ENCODE measurements at places on chromosomes 5 and 9.

DNA sequence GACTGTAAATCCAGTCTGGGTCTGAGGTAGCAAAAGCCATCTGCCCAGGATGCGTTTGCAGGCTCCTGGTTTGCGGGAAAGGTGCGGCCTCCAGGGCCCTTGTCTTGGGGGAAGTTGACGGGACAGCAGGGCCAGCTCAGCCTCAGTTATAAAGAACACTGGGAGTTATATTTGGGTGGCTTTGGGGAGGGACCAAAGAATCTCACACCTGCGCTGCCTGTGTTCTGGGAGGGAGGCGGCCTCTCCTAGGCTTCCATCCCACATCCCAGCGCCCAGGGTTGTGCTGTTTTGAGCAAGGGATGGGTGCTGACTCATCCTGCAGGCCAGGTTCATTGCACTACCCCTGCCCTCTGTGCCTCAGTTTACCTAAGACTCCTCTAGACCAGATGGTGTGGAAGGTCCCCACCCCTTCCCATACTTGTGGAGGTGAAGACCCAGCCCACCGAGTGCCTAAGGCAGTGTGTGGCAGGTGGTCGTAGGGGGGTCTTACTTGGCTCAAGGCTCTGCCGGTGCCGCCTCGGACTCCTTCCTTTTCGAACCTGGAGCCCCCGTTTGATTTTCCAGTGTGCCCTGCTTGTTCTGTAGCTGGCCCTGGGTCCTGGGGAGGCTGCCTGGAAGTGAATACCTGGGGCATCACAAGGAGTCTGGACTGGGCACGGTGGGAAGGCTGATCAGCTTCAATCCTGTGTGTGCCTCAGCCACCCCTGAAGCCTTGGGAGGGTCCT is 39.3 kb upstream of the FCN2 start:
- no peaks in the 10 kb centered on the region for H3K4me1 ChIP-seq
- no peak overlapping the region for H3K4me3 ChIP-seq
- no peak overlapping the region for H3K27ac ChIP-seq
- no peaks in the 10 kb centered on the region for H3K27me3 ChIP-seq
- no peak for DNase-seq

DNA sequence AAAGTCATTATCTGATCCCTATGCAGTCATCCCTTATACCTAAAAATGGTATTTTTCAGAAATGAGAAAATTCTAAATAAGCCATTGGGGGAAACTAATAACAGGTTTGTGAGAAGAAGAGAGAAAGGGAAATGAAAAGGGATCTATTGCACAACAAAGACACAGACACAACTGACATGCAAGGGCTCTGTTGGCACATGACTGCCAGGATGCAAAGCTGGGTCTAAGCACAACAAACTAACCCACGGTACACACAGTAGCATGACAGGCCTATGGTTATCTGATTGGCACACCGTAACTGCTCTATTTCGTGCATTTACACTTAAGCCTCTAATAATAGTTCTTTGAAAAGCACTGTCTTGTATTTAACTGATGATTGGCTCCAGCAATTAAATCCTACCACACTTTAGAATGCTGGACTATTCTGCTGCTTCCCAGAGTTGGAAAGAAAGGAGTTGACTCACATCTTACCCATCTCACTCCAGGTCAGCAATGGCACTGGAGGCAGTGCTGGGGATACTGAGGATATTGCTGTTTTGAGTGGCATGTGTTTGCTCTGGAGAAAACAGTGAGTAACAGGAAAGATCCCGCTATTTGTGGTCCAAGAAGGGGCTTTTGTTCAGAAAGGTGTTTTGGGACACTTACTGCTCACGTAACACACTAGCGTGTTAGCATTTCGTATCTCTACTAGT is 328.3 kb downstream of the GLIS3 start:
- no peak for DNase-seq
- no peak overlapping the region for H3K4me3 ChIP-seq
- H3K27me3 ChIP-seq: no peaks in the 10 kb centered on the region
- no peaks in the 10 kb centered on the region for H3K36me3 ChIP-seq
- no peak overlapping the region for H3K27ac ChIP-seq

DNA sequence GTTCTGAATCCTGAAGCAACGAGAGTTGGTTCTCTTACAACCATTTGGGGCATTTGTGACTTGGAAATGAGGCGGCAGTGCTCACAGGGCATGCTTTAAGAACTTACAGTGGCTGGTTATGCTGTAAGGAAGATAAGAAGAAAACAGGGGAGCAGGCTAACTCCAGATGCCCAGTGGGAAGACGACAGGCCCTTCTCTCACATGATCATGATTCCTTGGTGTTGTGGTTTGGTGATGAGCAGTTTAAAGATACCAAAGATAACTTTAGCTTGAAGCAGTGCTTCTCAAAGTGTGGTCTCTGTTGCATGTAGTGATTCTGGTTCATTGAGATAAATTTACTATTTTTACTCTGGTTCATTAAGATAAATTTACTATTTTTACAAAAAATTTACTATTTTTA is 2.6 kb upstream of the HABP4 start:
- no peak for DNase-seq
- H3K36me3 ChIP-seq: no peaks in the 10 kb centered on the region
- no peak overlapping the region for H3K4me3 ChIP-seq
- H3K27ac ChIP-seq: no peak overlapping the region
- H3K27me3 ChIP-seq: no peaks in the 10 kb centered on the region

DNA sequence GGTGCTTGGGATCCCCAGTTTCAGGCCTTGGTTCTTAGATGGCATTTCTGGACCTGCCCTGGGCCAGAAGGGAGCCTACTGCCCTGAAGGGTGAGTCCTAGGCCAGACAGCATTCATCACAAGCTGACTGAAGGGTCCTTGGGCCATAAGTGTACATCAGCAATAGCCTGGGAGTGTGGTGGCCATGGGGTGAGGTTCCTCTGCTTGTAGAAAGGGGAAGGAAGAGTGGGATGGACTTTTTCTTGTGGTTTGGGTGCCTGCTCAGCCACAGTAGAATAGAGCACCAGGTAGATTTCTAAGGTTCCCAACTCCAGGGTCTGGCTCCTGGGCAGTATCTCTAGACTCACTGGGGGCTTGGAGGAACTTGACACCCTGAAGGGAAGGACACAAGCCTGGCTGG is 95.2 kb upstream of the PHF24 start:
- no peaks in the 10 kb centered on the region for H3K27me3 ChIP-seq
- no peaks in the 10 kb centered on the region for H3K4me1 ChIP-seq
- H3K27ac ChIP-seq: no peak overlapping the region
- no peaks in the 10 kb centered on the region for H3K36me3 ChIP-seq
- no peak for DNase-seq

DNA sequence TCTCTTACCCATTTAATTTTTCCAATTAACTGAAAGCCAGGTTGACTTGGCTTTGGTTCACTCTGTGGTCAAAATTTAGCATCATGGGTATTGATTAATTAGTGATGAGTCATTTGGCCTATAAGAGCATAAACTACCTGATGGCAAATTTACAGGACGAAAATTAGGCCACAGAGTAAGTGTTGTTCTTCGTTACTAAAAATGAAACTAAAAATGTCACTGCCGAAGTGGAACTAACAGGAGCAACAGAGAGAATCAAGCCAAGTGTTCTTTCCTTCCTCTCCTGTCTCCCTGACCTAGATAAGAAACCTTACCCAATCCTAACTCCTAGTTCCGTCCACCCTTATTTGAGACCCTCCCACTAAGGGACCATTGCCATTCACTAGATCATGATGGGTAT is 176.9 kb downstream of the RAB3C start:
- H3K27me3 ChIP-seq: no peaks in the 10 kb centered on the region
- DNase-seq: no peak
- H3K36me3 ChIP-seq: no peaks in the 10 kb centered on the region
- peak overlapping the region; percentile 23 for H3K4me3 ChIP-seq
- peak overlapping the region; percentile 71 for H3K27ac ChIP-seq
- H3K4me1 ChIP-seq: no peaks in the 10 kb centered on the region

DNA sequence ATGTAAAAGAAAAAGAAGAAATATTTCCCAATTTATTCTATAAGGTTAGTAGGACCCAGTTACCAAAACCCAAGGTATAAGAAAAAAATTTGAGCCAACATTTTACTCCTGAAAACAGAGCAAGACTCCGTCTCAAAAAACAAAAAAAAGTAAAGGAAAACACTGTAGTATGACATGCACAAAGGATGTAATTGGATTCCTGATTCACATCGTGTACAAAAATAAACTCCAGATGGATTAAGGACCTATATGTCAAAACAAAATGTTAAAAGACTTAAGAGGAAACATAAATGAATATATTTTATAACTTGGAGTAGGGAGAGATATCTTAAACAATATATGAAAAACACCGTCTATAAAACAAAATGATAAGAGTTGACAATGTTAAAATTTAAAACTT is 13.8 kb downstream of the PHYKPL start:
- DNase-seq: no peak
- H3K27me3 ChIP-seq: no peaks in the 10 kb centered on the region
- no peaks in the 10 kb centered on the region for H3K4me1 ChIP-seq
- H3K27ac ChIP-seq: no peak overlapping the region
- H3K4me3 ChIP-seq: no peak overlapping the region
- H3K36me3 ChIP-seq: peaks cover 7% of the 10 kb centered on the region

DNA sequence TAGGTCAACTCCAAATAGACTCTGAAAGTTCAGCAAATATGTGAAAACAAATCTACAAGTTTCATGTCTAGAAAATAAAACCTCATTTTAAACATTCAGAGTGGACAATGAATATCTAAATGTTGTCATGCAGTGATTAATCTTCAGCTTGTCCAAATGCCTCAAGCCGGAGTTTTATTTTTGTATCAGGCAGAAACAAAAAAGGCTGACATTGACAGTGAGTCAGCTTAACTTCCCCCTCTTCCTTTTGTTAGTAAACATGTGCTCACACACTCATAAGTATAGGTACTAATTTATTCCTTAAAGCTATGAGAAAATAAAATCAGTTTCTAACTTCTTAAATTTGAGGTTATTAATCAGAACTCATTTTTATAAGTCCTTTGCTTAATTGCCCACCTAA is 467.9 kb upstream of the DAB2 start:
- DNase-seq: no peak
- H3K27ac ChIP-seq: no peak overlapping the region
- no peak overlapping the region for H3K4me3 ChIP-seq
- H3K27me3 ChIP-seq: no peaks in the 10 kb centered on the region

DNA sequence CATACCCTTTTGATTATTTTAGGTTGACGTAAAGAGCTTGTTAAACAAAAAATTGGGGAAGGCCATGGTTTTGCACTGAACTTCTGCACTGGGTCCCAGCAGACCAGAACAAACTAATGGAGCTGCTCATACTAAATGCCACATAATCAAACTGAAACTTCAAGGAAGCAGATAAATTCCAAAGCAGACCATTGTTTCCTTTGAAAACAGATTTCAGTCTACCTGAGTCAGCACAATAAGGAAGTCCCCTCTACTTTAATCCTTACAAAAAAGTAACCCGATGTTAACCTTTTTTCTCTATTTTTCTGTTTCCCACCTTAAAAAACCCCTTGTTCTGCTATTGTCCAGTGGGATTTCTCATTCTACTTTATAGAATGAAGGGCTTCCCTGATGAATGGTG is 39.2 kb downstream of the WDR36 start:
- no peaks in the 10 kb centered on the region for H3K4me1 ChIP-seq
- no peaks in the 10 kb centered on the region for H3K36me3 ChIP-seq
- H3K27ac ChIP-seq: no peak overlapping the region
- DNase-seq: no peak
- no peak overlapping the region for H3K4me3 ChIP-seq
- H3K27me3 ChIP-seq: no peaks in the 10 kb centered on the region
